ENCODE measurements at places on chromosomes 5 and 9.

DNA sequence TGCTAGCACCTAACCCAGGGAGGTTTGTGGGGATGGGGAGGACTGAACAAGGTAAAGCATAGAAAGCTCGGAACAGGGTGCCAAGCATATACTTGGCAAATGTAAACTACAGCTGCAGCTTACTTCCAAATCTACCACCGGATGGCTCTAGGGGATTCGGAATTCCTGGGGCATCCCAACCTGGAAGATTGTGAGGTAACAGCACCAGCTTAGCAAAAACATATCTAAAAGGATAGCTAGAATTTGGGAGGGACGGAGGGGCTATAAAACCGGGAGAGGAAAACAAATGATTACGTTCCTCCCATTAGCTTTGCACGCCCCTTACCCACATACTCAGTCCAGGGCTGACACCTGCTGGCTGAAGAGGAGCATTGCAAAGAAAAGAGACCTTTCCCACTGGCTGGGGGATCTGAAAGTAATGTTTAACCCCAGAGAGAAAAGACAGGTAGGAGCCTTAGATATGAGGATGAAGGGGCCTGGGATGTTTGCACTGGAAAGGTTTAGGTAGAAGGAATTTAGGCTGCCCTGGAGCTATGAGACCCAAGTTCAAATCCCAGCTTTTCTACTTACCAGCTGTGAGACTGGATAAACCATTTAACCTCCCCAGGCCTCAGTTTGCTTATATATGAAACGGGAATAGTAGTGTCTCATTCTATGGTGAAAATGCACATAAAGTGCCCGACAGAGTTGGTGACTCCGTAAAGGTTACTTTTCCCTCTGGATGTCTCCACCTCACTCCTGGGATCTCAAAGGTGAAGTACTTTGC lies 73.6 kb downstream of the FAM114A2 start:
- peak; percentile 78 for DNase-seq

DNA sequence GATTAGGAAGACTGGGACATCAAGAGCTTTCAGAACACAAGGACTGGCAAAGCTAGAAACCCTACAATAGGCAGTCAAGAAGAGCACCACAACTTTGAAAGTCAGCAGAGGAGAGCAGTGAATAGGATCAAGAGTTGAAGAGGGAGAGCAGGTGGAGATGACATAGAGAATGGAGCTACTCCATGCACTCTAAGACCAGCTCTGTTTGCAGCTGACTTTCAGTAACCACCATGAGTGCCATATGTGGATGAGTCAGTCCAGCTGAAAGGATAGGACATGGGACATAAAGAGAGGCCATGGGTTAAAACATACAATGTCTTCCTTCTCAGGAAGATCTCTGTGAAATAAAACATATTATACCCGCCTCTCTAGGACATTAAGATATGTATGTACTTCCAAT lies 289.1 kb upstream of the KLF4 start:
- DNase-seq = no peak

- no peak for DNase-seq
Measured at GRCh38 chr9:18795947-18796671, 236.9 kb downstream of the SAXO1 start.

GRCh38 chr9:134123764-134124128 lies 12.1 kb upstream of the WDR5 start:
- DNase-seq = no peak

DNA sequence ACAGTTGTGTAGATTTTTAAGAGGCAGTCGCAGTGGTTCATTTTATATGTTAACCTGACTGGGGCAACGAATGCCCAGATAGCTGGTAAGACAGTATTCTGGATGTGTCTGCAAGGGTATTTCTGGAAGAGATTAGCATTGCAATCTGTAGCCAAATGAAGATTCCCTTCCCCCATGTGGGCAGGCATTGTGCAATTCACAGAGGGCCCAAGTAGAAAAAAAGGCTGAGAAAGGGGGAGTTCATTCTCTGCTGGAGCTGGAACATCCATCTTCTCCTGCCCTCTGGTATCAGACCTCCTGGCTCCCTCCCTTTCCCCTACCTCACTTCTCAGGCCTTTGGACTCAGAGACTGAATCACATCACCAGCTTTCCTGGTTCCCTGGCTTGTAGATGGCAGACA lies 70.6 kb downstream of the TENT4A start:
- no peak for DNase-seq

- no peak for DNase-seq
Measured at GRCh38 chr9:92035687-92036410, 79.4 kb downstream of the SPTLC1 start.

DNA sequence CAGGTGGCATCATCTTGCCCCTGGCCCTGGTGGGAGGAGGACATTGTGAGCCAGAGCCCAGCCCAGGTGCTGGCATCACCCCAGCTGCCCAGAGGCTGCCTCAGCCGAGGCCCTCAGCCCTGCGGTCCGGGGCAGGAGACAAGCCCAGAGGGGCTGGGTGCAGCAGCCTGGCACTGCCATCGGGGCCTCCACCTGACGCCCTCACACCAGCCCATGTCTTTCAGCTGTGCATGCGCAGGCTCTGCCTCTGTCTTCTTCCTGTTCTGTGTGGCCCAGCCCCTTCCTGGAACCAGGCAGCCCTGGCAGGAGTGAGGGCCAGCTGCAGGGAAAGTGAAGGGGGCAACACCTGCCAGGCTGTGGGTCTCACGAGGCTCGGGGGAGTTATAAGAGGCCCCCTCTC lies 4.8 kb upstream of the CEL start:
- DNase-seq = no peak

GRCh38 chr5:38715696-38716095 lies 130.1 kb upstream of the OSMR start:
- peak; percentile 43 for DNase-seq

DNA sequence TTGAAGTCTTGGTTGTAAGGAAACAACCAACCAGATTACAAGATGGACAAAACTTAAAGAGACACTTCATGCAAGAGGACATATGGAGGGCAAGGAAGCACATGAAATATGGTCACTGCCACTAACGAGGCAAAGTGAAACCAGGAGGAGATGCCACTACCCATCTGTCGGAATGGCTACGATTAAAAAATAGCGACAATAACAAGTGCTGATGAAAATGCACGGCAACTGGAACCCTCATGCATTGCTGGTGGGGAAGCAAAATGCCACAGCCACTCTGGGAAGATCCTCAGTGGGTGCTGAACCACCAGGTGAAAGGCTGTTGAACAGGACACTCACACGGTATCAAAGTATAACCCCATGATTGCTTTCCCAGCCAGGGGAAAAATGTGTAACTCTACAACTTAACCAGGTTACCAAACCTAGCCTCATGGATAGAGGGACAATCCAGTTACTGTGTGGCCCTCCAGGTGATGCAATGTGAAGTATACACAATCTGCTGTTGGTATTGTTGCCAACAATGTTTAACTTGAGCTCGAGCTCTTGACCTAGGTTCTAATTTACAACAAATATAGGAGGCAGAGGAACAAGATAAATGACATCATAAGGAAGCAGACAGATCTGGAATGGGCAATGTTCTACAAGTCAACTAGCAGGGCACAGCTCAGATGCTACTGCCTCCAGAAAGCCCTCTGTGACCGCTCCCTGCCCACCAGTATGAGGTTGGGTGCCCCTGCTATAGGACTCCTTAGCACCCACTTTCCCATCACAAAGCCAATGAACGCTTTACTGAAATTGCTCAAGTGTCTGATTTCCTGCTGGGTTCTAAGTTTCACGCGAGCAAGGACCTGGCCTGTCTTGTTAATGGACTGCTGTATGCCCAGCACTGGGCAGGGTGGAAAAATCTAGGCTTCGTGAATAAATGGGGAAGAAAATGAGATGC lies 25.8 kb downstream of the SH3PXD2B start:
- DNase-seq = no peak

DNA sequence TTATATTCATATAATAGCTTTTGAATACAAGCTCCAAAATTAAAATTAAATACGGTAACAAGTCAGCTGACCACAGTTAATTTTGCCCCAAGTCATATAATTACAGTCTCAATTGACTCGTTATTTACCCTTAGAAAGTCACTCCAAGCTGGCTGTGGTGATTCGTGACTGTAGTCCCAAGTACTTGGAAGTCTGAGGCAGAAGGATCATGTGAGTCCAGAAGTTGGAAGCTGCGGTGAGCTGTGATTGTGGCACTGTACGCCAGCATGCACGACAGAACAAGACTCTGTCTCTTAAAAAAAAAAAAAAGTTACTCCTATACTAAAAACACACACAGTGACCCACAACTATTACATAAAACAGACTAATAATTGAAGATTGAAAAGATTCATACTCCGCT lies 31.6 kb upstream of the DTWD2 start:
- DNase-seq = no peak

GRCh38 chr5:158380661-158381060 lies 521.7 kb upstream of the CLINT1 start:
- DNase-seq = no peak

DNA sequence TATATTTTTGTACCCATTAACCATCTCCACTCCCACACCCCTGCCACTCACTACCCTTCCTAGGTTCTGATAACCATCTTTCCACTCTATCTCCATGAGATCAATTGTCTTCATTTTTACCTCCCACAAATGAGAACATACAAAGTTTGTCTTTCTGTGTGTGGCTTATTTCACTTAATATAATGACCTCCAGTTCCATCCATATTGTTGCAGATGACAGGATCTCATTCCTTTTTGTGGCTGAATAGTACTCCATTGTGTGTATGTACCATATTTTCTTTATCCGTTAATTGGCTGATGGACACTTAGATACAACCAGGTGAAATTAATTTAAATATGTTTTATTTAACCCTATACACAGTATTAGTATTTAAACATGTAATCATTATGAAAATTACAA lies 552.9 kb downstream of the PDE4D start:
- no peak for DNase-seq

DNA sequence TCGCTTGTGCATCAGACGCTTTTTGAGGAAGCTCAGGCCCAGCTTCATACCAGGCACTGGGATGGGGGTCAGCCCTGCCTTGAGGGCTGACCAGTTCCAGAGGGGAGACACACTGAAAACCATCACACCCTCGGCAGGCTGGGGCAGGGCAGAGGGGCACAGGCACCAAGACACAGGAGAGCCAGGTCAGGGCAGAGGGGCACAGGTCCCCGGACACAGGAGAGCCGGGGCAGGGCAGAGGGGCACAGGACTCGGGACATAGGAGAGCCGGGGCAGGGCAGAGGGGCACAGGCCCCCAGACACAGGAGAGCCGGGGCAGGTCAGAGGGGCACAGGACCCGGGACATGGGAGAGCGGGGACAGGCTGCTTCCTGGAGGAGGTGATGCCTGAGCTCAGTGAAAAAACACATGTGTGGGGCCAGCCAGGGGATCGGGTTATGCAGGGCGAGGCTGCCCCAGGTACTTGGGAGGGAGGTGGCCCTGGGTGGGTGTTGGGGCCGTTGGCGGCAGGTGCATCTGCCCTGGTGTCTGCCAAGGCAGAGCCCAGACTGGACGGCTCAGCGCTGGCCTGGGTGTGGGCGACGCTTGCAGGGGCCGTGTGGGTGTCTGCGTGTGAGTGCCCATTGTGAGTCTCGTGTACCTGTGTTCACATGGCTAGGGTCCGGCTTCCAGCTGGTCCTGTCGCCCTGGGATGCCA lies 15.1 kb upstream of the SLC2A6 start:
- no peak for DNase-seq

GRCh38 chr9:77092536-77092935 lies 73.1 kb downstream of the FOXB2 start:
- DNase-seq = no peak

DNA sequence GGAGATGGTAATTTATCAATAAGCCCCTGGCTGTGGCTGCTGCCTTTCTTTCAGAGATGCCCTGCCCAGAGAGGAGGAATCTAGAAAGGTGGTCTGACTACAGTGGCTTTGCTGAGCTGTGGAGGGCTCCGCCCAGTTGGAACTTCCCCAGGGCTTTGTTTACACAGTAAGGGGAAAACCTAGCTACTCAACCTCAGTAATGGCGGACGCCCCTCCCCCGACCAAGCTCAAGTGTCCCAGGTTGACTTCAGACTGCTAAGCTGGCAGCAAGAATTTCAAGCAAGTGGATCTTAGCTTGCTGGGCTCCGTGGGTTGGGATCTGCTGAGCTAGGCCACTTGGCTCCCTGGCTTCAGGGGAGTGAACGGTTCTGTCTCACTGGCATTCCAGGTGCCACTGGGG lies 865.4 kb upstream of the ACO1 start:
- no peak for DNase-seq

DNA sequence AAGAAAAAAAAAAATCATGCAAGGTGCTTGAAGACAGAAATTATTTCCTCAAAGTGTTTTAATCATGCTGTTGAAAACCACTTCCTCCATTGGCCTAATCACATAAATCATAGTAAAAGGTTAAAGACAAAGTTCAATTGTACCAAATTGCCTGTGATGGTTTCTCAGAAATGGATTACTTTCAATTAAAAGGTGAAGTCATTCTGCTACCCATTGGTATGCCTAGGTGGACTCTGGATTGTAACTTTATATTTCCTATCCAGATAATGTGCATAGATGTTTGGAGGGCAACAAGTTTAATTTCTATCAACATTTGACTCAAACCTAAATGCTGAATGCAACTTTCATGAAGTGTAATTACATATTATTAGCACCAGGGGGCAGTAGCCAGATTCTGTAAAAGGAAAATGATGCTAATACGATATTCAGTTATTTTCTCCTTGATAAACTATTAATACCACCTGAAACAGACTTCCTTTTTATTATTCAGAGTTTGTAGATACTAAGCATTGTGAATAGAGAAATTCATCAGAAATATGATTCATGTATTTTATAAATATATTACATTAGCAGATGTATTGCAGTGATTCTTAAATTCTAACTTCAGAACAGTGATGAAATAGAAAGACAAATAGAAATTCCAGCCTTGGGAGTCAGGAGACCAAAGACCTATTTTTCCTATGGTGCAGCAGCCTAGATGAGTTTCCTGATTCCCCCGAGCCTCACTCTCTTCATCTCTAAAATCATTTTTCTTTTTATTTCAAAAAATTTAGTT lies 148.2 kb downstream of the CAAP1 start:
- DNase-seq = no peak

GRCh38 chr5:1089146-1089545 lies 22.7 kb downstream of the SLC12A7 start:
- DNase-seq = no peak

DNA sequence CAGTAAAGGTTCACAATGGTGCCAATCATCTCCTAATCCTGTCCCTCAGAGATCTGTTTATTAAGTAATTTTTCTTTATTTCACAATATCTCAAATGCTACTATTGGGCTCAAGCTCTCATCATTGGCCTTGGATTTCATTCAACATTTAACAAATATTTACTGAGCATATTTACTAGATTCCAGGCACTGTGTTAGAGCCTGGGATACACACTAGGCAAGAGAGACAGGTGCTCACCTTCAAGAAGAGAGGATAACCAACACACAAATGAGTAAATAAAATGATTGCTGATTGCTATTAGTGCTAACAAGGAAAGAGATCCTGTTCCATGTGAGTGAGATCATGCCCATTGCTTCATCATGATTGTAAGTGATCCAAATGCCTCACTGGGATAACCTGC lies 27.4 kb downstream of the PPP2R2B start:
- no peak for DNase-seq
